GM03348 (cell line): ENCODE measurements at places on chromosomes 1 and 21.
A peak's percentile ranks its signal among the peaks of the same experiment; 100 is the strongest.

- no peak for DNase-seq
These were observed 213.8 kb downstream of the GRIK1 start for GRCh38 chr21:29726044-29726443.

- DNase-seq = no peak
These were observed 112.2 kb downstream of the RYR2 start for GRCh38 chr1:237154157-237154556.

- DNase-seq = no peak
These were observed 807.1 kb upstream of the PRMT6 start for GRCh38 chr1:106249365-106249764.

GRCh38 chr1:35930593-35931445, at the start of gene AGO3:
Gene AGO3 (plus strand): TSS chr1:35931105. CDS start chr1:35931427, 322 bp downstream.
- peak; percentile 95 for DNase-seq

- no peak for DNase-seq
These were observed 60.9 kb downstream of the KIF21B start for GRCh38 chr1:200962631-200963030.

DNA sequence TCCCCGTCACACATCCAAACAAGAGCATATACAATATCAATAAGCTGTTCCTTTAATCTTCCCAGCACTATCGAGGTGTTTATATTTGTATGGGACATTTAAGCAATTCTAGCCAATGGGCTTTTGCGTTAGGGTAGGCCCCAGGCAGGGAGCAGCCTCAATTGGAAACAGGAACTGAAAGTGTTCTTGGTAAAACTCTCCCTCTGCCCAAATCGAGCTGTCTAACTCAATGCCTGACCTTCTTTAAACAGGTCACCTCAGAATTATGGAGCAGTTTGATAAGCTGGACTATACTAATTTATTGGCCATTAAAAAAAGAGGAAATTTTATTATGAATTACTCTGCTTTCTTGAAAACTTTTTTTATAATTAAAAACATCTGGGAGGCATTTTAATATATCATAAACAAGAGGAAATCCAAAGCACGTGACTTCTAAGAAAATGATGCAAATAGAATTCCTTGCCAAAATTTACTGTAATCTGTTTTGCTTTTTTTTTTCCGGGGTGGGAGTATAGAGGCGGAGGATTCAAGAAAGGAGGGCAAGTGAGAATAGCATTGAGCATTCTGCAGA, 498.1 kb downstream of the LMO4 start:
- peak; percentile 61 for DNase-seq

GRCh38 chr1:183487674-183488442, 15.6 kb downstream of the SMG7 start:
- no peak for DNase-seq

DNA sequence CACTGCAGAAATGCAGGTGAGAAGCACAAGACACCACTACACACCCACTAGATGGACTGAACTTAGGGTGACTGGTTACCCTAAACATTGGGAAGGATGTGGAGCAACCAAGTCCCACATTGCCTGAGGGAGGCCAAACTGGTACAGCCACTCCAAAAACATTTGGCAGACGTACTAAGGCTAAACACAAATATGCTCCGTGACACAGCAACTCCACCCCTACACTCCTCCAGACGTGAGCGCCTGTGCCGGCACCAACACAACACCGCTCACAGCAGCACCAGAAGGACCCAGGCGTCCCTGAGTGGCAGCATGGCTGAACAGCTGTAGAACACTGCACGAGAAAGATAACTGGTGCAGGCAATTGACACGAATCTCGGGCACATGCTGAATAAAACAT, 14.7 kb downstream of the PTTG1IP start:
- no peak for DNase-seq

GRCh38 chr1:25725482-25725881, 74.5 kb upstream of the SELENON start:
- DNase-seq = no peak

- no peak for DNase-seq
These were observed 92.0 kb downstream of the ITSN1 start for GRCh38 chr21:33734291-33734690.

DNA sequence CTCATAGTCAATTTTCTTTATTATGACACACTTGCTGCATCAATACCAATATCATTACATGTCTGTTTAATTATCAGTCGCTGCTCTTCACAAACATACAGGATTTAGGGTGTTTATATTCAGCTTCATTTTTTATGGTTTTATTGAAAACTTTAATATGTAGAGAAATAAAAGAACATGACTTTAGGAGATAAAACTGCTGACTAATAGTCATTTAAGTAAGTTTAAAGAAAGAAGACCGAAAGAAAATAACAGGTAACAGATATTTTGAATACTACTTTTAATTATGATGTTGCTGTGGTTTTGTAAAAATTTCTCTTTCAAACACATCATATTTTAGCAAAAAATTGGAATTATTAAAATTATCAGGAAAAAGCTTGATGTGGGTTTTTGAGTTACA, 685.1 kb upstream of the BRINP3 start:
- DNase-seq = no peak

- DNase-seq = no peak
These were observed 107.8 kb upstream of the DMRTA2 start for GRCh38 chr1:50531027-50531426.

DNA sequence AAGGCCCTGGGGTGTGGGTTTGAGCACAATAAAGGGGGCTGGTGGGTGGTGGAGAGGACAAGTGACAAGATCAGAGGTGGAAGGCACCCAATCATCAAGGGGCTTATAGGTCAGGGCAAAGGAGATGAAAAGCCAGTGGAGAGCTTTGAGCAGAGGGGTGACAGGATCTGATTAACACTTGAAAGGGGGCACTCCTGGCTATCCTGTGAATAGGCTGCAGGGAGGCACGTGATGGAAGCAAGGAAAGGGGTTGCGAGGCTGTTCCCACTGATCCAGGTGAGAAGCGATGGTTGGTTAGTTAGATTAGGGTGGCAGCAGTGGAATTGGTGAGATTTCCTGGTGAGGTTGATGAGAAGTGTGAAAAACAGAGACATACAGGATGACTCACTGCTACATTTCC, 80.6 kb downstream of the WLS start:
- DNase-seq = no peak

DNA sequence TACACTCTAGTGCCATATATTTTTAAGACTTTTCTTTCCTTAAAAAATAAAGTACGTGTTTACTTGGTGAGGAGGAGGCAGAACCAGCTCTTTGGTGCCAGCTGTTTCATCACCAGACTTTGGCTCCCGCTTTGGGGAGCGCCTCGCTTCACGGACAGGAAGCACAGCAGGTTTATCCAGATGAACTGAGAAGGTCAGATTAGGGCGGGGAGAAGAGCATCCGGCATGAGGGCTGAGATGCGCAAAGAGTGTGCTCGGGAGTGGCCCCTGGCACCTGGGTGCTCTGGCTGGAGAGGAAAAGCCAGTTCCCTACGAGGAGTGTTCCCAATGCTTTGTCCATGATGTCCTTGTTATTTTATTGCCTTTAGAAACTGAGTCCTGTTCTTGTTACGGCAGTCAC, 25.2 kb downstream of the PSEN2 start:
- DNase-seq = no peak

GRCh38 chr1:27609210-27609555, 5.2 kb upstream of the AHDC1 start:
- DNase-seq = no peak

DNA sequence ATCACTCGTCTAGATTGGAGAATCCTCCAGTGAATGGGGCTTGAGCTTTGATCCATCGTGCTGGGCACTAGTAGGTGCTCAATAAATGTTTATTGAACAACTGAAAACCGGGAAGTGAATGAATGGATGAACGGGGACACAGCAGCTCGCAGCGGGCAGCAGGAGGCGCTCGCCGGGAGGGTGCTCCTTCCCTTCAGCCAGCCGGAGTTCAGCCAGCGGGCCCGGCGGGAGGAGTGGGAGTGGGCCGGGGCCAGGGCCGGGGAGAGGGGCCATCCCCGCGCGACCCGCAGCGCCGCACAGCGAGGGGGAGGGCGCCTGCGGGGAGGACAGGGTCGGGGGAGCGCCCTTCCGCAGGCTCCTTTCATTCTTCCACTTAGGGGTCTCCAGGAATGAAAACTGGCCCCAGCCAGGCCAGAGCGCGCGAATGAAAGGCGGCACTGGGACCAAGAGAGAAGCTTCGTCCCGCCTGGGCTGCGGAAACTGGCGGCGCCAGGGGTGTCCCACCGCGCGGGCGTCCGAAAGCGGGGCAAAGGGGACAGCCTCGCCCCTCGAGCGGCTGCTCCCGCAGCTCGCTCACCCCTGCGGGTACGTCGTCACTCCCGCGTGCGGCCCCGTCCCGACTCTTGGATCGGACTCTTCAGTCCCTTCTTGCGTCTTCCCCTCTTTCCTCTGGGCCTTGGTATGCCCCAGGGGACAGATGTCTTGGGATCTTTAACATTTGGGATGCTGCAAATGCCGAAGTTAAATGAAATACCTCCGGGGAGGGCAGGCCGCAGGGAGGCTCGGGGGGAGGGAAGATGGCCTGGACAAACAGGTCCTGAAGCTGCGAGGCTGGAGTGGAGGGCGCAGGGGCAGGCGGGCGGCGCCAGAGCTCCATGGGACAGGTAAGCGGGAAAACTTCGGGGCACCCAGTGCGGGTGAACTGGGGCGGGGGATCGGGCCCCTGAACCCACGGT, 3.6 kb upstream of the INAVA start:
- DNase-seq = peak; percentile 79

DNA sequence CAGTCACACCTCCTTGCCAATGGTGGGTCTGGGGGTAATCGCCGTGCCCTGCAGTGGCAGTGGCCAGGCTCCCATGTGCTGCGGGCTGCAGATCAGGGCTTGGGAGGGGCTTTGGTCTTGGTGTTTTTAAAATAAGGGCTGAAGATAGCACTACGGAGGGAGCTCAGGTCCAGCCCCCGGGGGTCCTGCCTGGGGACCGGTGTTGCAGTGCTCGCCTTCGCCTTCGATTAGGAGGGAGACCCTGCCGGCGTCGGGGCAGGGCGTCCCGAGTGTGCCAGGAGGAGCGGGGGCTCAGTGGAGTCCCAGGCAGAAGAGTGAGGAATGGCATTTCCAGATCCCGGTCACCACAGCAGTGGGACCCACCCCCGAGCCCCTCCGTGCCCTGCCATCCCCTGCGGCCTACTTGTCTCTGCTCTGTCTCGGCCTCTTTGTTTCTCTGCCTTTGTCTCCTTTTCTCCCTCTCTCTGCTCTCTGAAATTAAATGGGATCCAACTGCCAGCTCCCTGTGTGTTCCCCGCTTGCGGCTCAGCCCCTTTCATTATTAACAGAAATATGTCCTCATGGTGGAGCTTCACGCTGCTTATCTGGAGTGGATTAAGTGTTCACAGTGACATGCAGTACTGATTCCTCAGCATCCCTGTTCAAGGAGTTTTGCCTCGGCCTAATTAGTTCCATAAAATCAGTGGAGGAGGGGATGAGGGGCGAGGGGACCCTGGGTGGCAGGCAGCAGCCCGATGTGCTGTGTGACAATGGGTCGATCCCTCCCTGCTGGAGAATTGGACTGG, 44.4 kb downstream of the DMRTB1 start:
- no peak for DNase-seq

DNA sequence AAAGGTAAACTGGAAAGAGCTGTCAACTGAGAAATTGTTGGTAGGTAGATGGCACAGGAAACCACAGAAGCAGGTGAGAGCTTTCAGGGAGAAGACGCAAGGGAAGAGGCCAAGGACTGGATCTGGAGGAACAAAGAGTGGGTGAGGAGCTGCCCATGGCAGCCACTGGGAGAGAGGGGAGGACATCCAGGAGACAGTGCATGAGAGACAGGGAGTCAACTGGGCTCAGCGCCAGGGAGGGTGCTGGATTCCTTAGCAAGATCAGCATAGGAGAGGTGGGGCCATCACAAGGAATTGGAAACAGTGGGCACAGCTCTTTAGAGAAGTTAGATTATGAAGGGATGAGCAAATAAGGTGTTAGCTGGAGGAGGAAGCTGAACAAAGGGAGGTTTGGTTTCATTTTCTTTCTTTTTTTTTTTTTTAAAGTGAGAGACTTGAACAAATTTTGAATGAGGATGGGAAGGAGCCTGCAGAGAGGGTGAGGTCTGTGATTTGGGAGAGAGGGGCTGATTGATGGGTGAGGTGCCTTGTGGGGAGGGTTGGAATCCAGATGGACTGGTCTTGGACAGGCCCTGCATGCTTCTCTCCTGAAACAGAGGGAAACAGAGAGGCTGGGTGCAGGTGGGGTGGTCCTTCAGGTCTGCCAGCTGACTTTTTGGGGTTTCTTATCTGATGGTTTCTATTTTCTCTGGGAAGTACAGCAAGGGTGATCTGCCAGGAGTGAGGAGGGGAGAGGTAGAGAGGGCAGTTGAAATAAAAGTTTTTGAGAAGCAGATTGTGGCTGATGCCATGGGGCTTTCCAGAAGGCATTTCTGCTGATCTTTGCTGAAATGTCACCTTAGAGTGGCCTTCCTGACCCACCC, 5.4 kb downstream of the CYP4B1 start:
- peak; percentile 1 for DNase-seq
